Osteoblast (primary cell): ENCODE measurements at places on chromosomes 6 and 20. TPM values are rescaled to one million over a fixed set of nuclear protein-coding genes. Genes with fewer than 3 reads are reported as not detected.

The MTFR2 gene
- 0.72 and 1.5 TPM in 2 replicates for total RNA-seq

The ASIP gene
- not detected in 2 replicates for total RNA-seq

The LAMA2 gene
- total RNA-seq = 3.5 and 9.4 TPM in 2 replicates

The ADGRB3 gene
- not detected in 2 replicates for total RNA-seq

The SLC17A2 gene
- total RNA-seq = not detected in 2 replicates

The HSP90AB1 gene
- 676 and 702 TPM in 2 replicates for total RNA-seq

The CFAP206 gene
- 0.36 and 0.88 TPM in 2 replicates for total RNA-seq

The LPA gene
- not detected in 2 replicates for total RNA-seq

The PRL gene
- total RNA-seq = under 0.01 TPM in 1 of 2 replicates, not detected in the other

The PDE10A gene
- total RNA-seq = 3.3 and 3.5 TPM in 2 replicates

The CYP24A1 gene
- not detected in 2 replicates for total RNA-seq

The SNX9 gene
- total RNA-seq = 147 and 177 TPM in 2 replicates

The DDO gene
- 3.6 and 5.9 TPM in 2 replicates for total RNA-seq

The RPP40 gene
- total RNA-seq = 8.0 and 8.3 TPM in 2 replicates

The PI3 gene
- total RNA-seq = not detected in 2 replicates

The ADGRF4 gene
- total RNA-seq = under 0.01 TPM in 2 replicates

The UBD gene
- total RNA-seq = not detected in 2 replicates

The TMEM63B gene
- total RNA-seq = 32.7 and 36.6 TPM in 2 replicates
